GM18507 (cell line): ENCODE measurements at places on chromosomes 11 and 22.

DNA sequence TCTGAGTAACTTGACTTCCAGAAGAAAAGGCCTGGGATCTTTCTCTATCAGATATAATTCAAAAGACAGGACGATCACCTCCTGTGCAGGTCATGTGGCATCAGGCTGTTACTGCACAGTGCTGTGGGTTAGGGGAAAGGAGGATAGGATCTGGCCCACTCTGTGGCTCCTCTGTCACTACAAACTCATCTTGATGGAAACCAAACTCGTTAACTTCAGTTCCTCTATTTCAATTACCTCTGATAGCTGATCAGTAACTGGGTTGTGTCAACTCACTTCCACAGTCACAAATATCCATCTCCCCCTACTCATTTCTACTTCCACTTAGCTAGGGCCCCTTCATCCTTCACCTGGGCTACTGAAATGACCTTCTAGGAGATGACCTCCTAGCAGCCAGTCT, 95.2 kb downstream of the RCN1 start:
- DNase-seq: no peak

- no peak for DNase-seq
These were observed 3.2 kb upstream of the PRR5 start for GRCh38 chr22:44698531-44699421.

GRCh38 chr11:13388741-13389140, 74.3 kb downstream of the BTBD10 start:
- DNase-seq: no peak

DNA sequence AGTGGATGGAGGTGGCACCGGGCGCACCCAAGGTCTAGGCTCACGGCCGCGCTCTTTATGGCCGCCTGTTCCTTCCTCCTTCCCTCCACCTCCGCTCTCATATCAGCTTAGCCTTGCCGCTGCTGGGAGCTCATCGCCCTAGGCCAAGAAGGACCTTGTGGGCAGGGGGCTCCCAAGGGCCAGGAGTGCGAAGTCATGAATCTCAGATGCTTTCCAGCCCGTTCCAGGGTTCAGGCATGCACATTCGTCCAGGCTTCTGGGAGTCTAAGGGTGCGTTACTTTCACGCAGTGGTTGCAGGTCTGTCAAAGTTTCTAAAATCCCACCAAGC, 4.1 kb upstream of the GALR3 start:
- no peak for DNase-seq

DNA sequence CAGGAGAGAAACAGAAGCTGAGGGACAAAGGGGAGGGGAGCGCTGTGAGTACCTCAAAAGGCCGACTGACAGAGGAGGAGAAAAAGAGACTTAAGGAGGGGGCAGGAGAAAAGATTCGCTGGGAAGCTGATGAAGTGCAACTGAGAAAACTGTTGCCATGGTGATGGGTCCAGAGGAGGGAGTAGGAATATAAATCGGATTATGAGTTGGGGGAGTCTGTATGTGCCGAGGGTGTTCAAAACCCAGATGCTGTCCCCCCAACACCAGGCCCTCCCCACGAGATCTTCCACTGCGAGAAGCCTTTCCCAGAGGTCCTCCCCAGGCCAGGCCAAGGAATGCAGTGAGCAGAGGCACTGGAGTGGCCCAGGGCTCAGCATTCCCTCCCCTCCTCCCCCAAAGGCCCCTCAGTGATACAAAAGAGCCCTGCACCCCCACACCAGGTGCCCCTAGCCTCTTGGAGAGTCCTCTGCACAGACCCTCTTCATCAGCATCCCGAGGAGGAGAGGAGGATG, 13.7 kb upstream of the BCL9L start:
- DNase-seq: no peak

GRCh38 chr11:44568331-44568657, 2.8 kb downstream of the CD82 start:
- no peak for DNase-seq

DNA sequence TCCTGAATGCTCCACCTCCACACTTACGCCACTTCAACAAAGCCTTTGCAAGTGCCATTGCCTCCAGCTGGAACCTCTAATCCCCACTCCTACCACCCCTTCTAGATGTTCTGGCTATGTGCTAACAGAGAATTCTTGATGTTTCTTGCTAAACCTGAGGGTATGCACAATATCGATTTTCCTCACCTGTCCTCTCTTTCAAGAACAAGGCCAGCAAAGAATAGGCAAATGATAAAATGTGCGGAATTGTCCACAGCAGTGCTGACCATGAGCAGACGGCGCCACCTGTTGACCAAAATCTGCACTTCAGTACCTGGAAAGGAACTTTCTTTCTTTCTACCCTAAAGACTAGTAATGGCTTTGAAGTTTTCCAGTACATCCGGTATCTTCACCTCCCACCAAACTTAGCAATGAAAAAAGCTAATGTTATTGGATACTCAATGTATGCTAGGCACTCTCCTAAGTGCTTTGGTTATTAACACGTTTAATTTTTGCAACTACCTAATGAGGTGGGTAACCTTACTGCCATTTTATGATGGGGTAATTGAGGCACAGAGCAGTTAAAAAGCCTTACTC, 3.4 kb downstream of the TIMM10 start:
- DNase-seq: no peak

DNA sequence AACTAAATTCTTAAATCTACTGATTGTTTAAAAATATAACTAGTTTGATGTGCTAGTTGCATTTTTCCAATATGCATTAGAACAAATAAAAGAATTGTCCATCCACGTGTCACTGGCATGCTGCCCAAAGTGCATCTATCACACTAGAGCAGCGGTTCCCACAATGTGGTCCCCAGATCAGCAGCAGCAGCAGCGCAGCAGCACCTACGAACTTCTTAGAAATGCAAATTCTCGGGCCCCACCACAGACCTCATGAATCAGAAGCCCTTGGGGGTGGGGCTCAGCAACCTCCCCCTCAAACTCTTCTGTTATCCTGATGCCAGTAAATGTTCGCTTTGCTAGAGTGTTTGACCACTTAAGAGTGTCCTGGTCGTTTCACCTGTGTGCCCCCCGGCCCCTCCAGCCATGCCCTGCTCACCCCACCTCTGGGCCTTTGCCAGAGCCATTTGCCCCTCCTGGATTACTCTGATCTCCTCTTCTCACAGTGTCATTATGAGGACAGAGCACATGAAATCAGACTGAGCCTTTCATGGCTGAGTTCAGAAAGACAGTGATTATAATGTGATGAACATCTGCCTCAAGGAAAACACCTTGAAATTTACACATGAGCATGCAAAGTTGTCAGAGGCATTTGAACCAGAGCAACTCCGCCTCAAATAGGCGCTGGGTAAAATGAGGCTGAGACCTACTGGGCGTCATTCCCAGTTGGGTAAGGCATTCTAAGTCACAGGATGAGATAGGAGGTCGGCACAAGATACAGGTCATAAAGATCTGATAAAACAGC, 12.6 kb upstream of the VSIG10L2 start:
- no peak for DNase-seq

DNA sequence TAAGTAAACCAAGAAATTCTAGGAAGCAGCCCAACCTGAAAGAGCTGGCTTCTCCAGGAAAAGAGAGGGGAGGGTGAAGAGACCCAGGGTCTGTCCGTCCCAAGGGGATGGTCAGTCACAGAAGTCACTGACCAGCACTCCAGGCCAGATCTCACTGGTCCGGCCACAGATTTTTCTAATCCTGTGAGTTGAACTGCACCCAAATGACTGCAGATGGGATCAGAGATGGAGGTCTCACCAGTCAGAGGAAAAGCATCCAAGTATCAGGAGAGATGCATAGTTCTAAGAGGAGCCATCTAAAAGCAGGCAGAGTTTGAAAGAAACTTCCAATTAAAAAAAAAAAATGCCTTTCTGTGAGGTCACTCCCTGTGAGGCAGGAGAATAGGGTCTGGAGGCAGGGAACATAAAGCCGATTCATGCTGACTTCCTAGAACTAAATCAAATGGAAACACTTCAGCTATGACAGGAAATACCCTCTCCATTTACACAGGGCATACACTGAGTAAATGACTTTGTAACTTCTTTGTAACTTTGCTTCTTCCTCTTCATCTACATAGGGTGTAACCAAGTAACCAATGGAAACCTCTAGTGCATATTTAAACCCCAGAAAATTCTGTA, 144.5 kb downstream of the CCDC34 start:
- no peak for DNase-seq

- DNase-seq: no peak
These were observed 1.5 kb upstream of the KLHDC7B start for GRCh38 chr22:50544078-50544745.

- DNase-seq: no peak
These were observed 22.6 kb downstream of the NEAT1 start for GRCh38 chr11:65445101-65445603.

DNA sequence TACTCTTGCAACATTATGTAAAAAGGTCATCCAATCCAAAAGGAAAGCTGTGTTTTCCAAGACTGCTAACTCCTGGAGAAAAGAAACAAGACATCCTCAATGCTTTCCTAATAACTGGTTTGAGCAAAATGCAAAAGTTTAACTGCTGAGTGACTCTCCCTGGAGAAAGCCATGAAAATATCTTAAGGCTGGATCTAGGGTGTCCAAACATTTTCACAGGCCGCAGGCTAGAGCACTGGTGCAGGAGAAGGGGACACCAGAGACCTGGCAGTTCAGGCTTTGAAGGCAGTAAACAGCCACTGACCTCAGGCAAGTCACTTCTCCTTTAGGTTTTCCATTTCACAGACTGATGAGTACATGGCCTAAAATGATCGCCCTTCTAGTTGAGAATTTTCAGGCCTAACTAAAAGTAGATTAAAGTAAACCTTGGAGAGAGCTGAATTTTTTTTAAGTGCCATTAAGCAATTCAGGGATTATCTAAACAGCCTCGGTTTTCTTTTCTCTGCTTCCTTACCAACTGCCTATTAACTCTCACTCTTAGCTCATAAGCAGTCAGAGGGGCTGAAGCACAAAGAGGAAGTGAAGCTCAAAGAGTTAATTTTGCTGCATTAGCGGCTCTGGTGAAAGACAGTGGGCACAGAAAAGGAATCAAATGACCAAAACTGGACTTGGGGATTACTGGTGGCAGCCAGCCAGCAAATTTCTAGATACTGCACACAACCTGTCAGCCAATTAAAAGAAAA, 2.3 kb downstream of the CHKA start:
- DNase-seq: no peak

DNA sequence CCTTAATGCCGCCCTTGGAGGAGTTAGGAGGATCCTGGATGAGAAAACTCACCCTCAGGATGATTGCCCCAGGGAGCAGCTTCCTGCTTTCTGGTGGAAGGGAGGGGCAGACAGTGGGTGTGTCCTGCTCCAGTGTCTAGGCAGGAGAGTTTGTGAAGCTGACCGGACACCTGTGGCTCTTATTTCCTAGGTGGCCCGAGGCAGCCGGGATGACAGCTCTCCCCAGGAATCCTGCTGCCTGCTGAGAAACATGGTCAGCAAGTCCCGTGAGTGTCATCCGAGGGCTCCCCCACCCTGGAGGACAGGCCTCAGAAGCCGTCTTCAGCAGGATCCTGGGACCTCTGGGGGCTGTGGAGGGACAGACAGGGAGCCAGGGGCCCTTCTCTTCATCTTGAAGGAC, 50.4 kb downstream of the ST3GAL4 start:
- DNase-seq: no peak

DNA sequence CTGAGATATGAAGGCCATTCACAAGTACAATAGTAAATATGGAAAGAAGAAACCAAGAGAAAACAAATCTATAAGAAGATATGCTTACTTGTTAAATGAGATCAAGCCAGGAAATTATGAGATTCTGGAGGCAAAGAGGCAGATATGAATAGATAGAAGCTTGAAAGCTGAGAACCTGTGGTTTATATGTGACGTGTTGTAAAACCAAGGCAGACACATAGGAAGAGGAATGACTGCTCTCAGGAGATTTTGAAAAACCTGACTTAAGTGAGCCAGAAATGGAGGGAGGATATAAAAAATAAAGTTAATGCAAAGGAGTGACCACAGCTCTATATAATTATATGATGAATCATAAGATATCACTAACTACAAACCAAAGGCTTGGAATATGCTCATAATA, 1160.5 kb upstream of the CNTN5 start:
- DNase-seq: no peak

DNA sequence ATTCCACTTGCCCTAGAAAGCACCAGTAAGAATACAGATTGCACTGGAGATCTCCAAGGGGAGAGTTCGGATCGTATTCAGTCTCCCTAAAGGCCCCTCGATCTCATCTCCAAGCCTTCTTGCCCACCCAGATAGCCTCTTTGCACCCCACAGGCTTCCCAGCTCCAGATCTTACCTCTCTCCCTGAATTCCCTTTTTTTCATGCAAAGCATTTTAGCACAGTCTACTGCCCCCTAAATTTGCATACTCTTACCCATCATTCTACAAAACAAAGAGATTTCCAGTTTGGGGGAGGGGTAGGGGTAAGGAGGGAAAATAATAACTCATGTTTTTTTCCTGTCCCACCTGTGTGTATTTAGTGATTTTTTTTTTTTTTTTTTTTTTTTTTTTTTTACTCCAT, 105.2 kb downstream of the NAV2 start:
- DNase-seq: no peak

DNA sequence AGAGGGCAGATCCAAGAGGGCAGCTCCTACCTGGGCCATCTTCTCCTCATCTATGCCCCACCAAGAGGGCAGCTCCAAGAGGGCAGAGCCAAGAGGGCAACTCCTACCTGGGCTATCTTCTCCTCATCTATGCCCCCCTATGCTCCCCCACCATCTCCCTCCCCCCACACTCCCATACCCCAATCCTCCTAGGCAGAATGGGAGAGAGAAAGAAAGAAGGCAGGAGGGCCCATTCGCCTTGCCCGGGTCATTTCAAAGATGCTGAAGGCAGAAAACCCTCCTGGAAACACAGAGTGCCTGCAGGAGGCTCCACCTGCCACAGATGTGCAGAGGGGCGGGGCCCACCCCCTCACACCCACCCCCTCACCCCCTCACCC, 78.5 kb downstream of the BUD13 start:
- no peak for DNase-seq

DNA sequence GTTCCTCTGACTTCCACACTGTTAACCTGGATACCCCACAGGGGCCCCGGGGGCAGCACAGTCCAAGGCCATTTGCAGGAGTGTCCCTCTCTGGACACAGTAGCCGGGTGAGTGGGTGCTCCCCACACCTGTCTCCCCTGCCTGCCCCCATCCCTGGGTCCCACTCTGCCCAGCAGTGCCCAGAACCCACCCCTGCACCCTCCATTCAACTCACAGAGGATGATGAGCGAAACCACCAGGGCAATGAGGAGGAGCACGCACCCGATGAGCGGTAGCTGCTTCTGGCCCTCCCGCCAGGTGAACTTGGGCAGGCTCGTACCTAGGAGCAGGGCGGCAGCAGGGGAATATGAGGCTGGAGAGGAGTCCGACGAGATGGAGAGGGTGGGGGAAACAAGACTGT, 12.2 kb downstream of the TMPRSS13 start:
- no peak for DNase-seq

DNA sequence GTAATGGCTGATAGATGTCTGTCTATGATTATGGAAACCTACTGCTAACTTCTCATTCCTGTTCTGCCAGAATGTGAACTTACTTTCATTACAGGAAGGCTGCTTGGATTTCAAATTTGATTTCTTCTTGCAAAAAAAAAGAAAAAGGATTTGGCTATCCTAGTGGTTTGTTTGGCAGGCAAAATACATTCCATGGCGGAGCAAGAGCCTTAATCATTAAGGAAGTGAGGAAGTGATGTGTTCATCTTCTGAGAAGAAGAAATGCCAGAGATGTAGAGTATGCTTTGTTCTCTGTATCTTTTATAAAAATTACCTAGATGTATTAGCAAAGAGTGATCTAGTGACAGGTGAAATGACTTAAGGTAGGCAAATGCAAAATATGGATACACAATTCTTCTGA, 356.3 kb downstream of the SOX6 start:
- no peak for DNase-seq
